SHP77 (cell line): ENCODE measurements at places on chromosomes 2 and 18.

GRCh38 chr2:170462433-170463205, 252.5 kb upstream of the SP5 start:
- DNase-seq, result no peak

- no peak for DNase-seq
Measured at GRCh38 chr2:168475636-168476035, 19.6 kb downstream of the CERS6 start.

- DNase-seq, result no peak
Measured at GRCh38 chr2:238236571-238236970, 3.3 kb downstream of the HES6 start.

- DNase-seq, result no peak
Measured at GRCh38 chr2:174997110-174997509, 8.1 kb downstream of the CHN1 start.

- no peak for DNase-seq
Measured at GRCh38 chr2:28415010-28415409, 22.4 kb downstream of the FOSL2 start.
